NCI-H1417 treated with DMSO at 0.1 percent for 48 hours (cell line): ENCODE measurements at places on chromosomes 12 and 14.

DNA sequence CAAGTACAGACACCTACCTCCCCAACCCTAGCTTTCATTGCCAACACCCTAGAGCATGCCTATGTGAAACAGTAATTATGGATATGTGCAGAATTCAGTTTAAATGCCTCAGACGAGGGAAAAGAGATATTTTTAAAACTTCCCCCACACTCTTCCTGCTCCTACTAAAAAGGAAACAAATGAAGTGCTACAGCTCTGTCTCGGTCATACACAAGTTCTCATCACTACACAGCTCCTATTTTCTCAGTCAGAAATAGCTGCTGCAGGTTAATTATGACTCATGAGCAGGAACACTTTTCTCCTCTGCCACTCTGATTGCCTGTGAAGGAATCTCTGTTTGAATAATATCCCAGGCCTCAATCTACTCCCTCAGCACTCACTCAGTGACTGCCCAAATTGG, 703.6 kb upstream of the FLRT2 start:
- DNase-seq, result no peak

GRCh38 chr14:76929927-76930326, 98.6 kb downstream of the IRF2BPL start:
- DNase-seq, result no peak

- no peak for DNase-seq
These were observed 82.5 kb downstream of the ETV6 start for GRCh38 chr12:11732023-11732422.

DNA sequence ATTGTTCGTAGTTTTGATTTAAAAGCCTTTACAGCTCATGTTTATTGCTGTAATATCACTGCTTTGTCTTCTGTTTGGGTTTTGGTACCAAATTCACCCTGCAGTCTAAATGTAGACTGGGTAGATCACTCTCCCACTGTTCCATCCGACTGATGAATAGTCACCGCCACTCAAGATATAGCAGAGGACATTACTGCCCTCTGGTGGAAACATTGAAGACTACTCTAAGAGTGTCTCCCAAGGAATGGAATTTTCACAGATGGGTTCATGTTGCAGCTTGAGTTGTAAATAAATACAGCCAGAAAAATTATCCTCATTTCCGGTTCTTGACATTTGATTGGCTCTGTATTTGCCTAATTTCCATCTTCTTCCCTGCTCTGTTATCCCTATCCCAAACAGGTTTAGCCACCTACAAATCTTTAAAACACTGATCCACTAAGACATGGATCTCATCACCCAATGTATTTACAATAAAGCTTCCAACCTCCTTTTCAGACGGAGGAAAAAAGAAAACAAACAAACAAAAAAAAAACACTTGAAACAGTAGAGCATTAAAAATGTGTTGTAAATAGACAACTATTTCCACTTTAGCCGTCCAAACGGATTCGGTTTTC, 198.3 kb upstream of the CPNE8 start:
- DNase-seq, result no peak

DNA sequence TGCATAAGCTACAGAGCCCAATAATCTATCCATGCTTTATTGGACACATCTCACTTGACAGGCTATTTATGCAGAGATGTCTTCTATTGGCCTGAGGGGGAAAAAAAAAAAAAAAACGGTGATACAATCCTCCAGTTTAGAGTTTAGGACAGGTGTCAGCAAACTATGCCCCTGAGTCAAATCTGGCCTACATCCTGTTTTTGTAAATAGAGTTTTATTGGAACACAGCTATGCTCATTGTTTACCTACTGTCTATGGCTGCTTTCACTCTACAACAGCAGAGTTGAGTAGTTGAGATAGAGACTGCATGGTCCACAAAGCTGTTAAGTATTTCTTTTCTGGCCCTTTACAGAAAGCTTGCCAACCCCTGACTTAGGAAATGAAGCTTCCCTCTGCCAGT, 403.1 kb downstream of the C12orf75 start:
- DNase-seq, result no peak

- DNase-seq, result no peak
These were observed 6.7 kb downstream of the TESPA1 start for GRCh38 chr12:54977857-54978256.

DNA sequence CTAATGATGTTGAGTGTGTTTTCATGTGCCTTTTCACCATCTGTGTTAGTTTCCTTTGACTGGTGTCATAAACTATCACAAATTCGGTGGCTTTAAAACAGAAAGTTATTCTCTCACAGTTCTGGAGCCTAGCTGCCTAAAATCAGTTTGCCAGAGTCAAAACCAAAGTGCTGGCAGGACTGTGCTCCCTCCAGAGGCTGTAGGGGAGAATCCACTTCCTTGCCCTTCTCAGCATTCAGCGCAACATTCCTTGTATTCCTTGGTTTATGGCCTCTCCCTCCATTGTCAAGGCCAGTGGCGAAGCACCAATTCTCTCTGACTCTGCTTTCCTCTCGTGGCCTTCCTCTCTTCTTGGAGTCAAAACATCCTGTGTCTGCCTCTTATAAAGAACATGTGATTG, 174.2 kb upstream of the PDE3A start:
- no peak for DNase-seq

DNA sequence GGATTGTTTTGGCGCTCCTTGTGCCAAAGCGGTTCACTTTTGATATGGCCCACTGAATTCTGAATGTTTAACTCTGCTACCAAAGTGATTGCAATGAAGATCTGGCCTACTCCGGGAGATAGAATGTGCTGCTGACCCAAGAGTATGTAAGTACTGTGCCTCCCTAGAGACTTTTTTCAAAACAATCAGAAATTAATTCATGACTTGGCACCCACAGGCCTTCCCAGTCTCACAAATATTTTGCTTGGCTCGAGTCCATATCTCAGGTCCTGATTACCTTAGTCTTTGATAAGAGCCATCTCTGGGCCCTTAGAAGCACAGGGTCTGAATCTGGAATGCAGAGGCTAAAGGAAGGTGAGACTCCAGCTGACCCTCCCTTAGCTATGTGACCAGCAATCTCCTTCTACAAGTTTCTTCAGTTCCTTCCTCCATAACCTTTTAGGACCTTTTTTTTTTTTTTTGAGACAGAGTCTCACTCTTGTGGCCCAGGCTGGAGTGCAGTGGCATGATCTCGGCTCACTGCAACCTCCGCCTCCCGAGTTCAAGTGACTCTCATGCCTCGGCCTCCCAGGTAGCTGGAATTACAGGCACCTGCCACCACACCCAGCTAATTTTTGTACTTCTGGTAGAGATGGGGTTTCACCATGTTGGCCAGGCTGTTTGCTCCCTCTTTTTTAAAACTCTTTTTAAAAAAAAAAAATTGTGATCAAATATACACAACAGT, 49.5 kb upstream of the METAP2 start:
- DNase-seq, result no peak

DNA sequence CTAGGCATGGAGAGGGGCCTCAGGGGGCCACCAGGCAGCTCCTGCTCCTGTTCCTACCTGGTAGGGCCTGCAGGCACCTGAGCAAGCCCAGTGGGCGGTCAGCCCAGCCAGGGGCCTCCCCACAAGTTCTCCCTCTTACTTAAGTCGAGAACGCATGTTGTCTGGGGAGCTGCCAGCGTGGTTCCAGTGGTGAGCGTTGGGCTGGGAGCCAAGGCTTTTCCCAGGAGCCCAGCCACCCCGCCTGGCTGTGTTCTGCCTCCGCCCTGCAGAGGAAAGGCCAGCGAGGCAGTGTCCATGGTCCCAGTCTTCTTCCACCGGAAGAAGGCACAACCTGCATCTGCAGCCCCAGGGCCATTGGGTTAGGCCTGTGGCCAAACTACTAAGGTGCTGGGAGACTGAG, 1.4 kb downstream of the C14orf180 start:
- no peak for DNase-seq

GRCh38 chr14:73814153-73814552, 37.5 kb upstream of the PTGR2 start:
- no peak for DNase-seq

- DNase-seq, result no peak
These were observed 278.7 kb upstream of the PWP1 start for GRCh38 chr12:107406932-107407331.

DNA sequence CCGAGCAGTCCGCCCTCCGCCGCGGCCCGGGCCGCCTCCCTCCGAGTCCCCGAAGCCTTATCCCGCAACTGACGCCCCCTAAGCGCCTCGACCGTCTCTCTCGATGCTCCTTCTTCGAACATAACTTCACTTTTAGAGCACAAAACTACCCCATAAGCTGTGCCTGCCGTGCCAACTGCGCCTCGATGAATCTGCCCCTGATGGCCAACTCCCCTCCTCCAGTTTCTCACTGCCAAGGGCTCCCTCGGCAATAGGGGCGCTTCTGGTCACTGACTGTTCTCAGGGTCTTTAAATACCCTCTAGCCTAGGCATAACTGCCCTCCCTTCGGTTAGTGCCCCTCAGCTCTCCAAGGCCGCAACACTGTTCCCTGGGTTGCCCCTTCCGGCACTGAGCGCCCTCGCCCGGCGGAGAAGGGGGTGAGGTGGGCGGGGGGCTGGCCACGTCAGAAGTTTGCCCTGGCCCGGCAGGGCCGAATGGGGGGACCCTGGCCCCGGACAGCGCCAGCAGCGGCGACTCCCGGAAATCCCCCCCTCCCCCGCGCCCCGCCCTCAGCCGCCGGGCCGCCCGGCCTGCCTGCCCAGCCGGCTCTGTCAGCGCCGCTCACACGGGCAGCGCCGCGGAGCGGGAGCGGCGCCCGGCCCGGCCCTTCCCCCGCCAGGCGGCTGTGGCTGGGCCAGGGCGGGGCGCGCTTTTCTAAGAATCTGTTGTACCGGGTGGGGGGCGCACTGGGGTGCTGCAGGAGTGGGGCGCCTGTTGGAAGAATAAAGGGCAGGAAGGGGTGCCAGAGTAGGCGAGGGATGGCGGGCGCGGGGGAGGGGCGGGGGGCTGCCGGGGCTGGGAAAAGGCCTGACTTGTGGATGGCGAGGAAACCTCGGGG, 10.6 kb downstream of the RARG start:
- DNase-seq, result no peak

- no peak for DNase-seq
These were observed 158.5 kb upstream of the FOXN3 start for GRCh38 chr14:89575386-89576061.

GRCh38 chr12:73361156-73361863, 1089.1 kb downstream of the TRHDE start:
- no peak for DNase-seq

DNA sequence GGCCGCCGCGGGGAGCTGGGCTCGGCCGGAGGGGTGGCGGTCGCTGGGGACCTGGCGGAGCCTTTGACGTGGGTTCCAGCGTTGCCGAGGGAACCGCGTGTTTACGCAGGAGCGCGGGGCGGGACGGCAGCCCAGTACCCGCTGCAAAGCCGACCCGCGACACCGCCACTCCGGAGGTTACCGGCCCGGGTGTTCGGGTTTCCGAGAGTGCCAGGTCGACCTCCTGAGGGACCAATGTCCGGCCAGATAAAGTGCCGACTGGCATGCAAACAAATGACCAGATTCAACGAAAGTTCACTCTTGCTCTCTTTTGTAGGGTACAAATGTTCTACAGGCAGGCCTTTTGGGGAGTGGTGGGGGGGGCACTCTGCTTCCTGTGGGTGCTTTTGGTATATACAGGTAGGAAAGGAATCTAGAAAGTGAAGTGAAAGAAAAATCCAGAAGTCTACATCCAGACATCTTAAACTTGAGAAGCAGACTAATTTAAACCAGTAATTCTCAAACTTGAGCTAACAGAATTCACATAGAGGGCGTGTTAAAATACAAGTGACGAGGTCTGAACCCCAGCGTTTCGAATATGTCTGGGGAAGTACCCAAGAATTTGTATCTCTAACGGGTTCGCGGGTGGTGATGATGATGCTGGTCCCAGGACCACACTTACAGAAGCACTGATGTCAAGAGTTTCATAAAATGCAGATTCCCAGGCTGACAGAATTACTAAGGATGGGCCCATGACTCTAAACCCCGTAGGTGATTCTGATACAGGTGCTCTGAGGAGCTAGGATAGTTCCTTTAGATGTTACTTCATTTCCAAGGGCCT, at the start of gene GPR135:
Gene GPR135 (minus strand): TSS at position 65 of the 820 bp plus-strand sequence. CDS start 154 bp downstream, outside the sequence.
- no peak for DNase-seq

DNA sequence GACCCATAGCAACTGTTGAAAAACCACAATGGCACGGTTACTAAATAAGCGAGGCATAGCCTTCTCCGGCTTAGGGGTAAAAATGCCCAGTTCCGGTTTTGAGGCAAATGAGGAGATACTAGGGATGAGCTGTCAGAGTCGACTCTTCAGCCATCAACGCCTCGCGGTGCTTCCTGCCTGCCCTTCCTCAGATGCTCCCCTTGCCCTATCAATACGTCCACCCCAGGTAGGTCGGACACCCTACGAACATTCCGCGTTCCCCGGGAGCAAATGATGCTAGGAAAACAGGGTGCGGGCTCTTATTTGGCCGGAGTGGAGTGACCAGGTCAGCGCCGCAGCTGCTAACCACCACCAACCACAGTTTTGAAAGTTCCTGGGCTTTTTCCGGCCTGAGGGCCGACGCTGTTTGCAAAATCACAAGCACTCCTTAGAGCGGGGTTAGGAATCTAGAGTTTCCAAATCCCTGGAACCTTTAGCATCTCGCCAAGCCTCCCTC, 1.2 kb downstream of the SRSF9 start:
- no peak for DNase-seq

DNA sequence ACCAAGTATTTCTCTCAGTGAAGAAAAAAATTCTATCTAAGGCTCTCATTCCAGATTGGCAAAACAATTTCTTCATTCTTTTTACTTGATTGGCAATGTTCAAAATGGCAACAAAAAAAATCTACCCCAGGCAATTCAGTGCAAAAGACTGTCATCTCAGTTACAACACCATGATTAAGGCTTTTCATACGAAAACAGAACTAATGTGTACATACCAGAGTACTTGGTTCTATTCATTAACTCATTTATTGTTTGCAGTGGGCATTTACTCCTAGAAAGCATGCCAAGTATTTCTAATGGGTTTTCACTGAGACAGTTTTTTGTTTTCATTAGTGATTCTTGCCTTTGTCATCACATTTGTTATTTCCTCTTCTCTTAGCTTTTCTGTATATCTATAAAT, 33.0 kb downstream of the DBX2 start:
- DNase-seq, result no peak

DNA sequence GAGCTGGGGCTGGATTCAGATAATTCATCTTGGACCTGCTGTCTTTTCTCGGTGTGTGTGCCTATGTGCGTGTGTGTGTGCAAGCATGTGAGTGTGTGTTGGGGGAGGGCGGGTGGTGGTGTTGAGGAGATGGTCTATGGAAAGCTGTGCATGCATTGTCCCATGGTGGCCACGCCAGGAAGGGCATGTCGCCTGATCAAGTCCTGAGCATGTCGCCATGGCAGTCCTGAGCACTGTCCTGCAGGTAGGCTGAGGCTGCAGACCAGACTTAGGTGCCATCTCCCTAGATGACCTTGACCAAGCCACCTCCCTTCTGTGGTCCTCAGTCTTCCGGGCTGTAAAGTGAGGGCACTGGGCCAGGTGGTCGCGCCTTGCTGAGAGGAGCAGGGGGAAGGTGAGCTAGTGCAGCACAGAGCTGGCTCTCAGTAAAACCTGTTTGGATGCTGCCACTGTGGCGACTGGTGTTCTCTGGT, 81.4 kb downstream of the PAPOLA start:
- no peak for DNase-seq

GRCh38 chr14:95226801-95227200, 69.5 kb upstream of the DICER1 start:
- no peak for DNase-seq
